Hypothalamus (tissue), 51 donors: ENCODE measurements at places on chromosomes 11 and 22.
A peak's percentile ranks its signal among the peaks of the same experiment; 100 is the strongest.

DNA sequence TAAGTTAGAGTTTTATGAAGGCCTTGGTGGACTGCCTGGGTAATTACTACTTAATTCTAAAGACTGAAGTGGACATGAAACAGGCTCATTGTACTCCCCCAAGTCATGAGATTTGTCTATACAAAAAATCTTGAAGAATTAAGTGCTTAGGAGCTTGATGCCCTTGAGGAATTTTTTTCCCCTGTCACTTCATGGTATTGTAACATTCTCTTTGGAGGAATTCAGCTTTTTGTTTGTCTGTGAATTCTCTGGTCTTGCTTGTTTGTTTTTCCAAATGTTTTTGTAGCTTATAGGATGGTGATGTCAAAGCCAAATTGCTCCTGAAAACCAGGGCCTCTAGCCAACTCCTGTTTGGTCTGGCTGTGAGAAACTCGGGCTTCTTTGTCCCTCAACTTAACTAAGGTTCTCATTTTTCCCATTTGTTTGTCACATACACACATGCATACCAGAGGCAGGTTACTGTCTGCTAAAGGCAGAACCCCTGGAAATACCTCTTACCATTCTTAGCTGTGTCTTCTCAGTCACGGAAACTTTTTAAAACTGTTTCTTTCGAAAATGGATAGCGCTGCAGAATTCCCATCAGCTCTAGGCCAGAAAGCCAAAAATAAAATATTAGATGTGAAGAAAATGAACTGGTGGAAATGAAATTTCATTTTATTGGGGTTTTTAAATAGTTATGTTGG, 66.9 kb downstream of the AMOTL1 start:
- DNase-seq = no peak

GRCh38 chr22:17656870-17657395, 18.4 kb downstream of the BCL2L13 start:
- no peak for DNase-seq

DNA sequence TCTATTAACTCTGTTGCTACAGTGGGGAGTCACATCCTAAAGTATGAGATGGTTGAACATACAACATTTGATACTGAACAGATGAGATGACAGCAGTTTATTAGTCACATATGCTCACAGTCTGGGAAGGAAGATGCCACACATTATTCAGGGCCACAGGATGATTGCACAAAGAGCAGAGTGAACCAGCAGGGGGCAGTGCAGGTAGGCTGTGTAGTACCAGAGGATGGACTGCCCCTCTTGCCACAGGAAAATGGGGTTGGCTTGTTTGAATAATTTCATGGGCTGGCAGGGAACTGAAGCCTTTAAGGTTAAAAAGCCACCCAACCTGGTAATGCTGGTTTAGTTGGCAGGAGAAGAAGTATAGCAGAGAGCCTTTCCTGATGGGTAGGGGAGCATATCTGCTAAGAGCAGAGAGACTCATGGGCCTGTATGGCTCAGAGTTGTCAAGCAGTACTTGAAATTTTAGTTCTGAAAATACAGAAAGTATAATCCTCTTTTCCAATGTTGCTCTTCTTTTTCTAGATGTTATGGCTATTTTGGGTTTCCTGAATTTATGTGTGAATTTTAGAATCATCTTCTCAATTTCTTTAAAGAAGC, 180.4 kb upstream of the B3GAT1 start:
- no peak for DNase-seq

- no peak for DNase-seq
These were observed 117.6 kb downstream of the ARHGAP8 start for GRCh38 chr22:44870021-44870420.

GRCh38 chr11:119144825-119145486, 3.9 kb upstream of the ABCG4 start:
- DNase-seq = peak; percentile 25

DNA sequence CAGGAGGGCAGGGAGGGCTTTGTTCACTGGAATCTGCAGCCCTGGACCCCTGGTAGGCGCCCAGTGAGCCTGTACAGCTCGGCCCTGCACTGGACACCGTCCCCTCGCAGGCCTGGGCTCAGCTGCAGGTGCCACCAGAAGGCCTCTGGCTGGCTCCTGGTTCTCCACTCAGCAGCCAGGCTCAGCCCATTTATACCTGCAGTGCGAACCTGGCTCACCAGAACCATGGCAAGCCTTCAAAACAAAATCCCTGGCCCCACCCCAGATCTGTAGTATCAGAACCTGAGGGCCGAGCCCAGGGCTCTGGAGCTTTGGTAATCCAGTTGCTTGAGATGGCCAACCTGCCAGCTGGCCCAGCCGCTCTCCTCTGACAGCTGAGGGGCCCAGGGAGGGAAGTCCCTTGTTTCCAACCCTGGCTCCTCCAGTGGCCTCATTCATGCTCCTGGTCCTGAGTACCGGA, 870 bp upstream of the FREY1 start:
- DNase-seq = no peak

GRCh38 chr11:75811485-75811884, 3.5 kb upstream of the UVRAG start:
- no peak for DNase-seq

GRCh38 chr22:35705141-35705540, 12.5 kb upstream of the APOL5 start:
- DNase-seq = no peak

GRCh38 chr11:69003301-69003865, 9.7 kb downstream of the MRGPRF start:
- DNase-seq = no peak

GRCh38 chr11:77395460-77396173, 78.3 kb downstream of the PAK1 start:
- no peak for DNase-seq

- DNase-seq = no peak
These were observed 48.6 kb downstream of the PARVG start for GRCh38 chr22:44229331-44229730.

DNA sequence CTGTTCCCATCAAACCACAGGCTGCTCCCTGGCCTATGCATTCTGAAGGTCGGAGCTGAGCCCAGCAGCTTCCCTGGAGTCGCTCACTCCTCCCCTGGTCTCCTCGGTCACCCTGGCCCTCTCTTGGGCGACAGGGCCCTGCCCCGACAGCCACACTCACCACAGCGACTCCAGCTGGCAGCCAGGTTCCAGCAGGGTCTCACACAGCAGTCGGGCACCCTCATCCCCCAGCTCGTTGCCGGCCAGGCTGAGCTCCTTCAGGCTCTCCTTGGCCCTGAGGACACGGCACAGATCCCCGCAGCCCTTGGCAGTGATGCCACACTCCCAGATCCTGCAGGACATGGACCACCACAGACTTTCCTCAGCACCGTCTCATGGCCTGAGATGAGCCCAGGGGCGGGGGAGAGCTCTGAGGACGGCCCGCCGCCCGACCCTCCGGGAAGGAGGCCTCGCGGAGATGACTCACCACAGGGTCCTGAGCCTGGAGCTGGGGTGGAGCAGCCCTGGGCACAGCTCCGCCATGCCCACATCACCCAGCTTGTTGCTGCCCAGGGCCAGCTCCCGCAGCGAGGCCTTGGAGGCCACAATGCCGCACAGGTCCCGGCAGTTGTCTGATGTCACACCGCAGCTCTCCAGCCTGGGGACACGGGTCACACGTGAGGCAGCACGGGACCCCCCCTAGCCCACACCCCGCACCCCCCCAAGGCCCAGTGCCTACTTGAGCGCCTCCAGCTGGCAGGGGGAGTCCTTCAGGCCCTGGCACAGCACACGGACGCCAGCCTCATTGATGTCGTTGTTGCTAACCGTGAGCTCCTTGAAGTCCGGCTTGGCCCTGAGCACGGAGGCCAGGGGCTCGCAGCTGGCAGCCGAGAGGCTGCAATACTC, 8.5 kb downstream of the RNH1 start:
- no peak for DNase-seq

DNA sequence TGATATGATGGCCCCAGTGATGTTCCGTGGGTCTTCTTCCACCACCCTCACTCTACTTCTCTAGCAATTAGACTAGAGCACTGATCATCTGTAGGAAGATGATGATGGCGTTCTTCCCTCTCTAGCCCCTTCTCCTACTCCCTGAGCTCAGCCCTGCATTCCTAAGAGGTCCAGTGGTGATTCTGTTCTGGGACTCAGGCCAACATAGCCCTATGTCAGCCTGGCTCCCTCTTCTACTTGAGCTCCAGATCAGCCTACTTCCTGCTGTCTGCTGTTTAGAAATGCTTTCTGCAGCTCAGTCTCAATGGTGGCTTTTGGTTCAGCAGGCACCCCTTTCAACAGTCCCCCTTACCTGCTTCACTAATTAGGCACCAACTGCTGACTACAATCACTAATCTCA, 86.1 kb upstream of the ZBED5 start:
- no peak for DNase-seq

GRCh38 chr11:103546236-103546635, 437.0 kb downstream of the DYNC2H1 start:
- no peak for DNase-seq

GRCh38 chr11:125157118-125157733, 7.3 kb upstream of the PKNOX2 start:
- DNase-seq = no peak

GRCh38 chr11:79011357-79011756, 429.5 kb downstream of the TENM4 start:
- DNase-seq = no peak

GRCh38 chr11:45537614-45538013, 127.8 kb downstream of the CHST1 start:
- no peak for DNase-seq

GRCh38 chr22:41557401-41558240, 3.2 kb upstream of the CSDC2 start:
- DNase-seq = peak; percentile 67

- peak; percentile 41 for DNase-seq
These were observed 92.9 kb downstream of the MORC2 start for GRCh38 chr22:30875481-30876215.

DNA sequence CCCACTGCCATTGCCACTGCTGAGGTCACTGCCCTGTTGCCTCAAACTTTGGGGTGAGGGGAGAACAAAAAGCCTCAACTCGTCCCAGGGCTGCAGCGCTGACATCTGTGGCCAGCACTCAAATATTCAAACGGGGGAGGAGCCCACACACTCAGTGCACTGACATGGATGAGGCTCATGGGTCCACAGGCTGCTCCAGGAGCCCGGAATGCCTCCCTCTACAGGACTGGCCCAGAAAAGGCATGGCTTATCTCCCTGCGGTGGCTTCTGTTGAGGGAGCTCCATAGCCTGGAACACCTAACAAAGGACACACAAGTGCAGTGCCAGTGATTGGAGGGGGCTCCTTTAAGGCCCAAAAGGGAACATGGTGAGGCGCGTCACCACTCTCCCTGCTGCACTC, 341.1 kb upstream of the LUZP2 start:
- DNase-seq = no peak

GRCh38 chr11:81602508-81602907, 1131.2 kb downstream of the FAM181B start:
- no peak for DNase-seq

- no peak for DNase-seq
These were observed 554.2 kb downstream of the NTM start for GRCh38 chr11:131924457-131925201.

DNA sequence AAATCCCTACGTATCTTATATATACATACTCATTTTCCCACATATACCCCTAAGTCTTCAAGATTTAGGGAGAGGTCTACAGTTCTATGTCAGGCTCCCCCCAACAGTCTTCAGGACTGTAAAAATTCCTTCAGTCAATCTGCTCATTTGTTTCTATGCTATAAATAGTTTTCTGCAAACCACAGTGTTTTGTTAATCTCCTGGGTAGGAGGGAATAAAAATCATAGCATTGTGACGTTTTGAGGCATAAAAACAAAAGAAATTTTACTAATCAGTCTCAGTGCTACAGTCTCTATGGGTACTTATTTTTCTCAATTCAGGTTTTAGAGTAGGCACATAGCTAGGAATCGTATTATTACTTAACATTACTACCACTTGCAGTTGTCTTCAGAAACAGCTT, 552.8 kb upstream of the LRRC4C start:
- DNase-seq = no peak

GRCh38 chr11:18771266-18772035, 20.1 kb downstream of the PTPN5 start:
- no peak for DNase-seq

- DNase-seq = no peak
These were observed 238.7 kb downstream of the FAM181B start for GRCh38 chr11:82494988-82495432.
